ENCODE measurements at places on chromosomes 5 and 9.

GRCh38 chr5:34803974-34804732, 34.8 kb upstream of the TTC23L start:
- no peak for DNase-seq

DNA sequence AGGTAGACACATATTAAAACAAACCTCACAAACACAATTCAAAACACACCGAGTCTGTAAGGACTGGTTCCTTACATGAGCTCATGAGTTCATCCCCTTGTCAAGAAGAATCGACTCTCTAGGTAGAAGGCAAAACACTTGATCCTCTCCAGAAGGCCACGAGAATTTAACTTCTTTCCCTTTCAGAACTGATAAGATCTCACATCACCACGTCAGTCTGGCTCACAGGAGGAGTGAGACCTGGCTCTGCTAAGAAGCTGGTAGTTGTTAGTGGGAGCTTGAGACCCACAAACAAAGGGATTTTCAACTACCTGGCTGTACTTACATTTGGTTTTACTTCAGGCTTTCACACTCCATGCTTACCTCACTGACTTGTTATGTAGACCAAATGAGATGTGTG, 459.2 kb downstream of the ARHGEF28 start:
- DNase-seq: no peak

DNA sequence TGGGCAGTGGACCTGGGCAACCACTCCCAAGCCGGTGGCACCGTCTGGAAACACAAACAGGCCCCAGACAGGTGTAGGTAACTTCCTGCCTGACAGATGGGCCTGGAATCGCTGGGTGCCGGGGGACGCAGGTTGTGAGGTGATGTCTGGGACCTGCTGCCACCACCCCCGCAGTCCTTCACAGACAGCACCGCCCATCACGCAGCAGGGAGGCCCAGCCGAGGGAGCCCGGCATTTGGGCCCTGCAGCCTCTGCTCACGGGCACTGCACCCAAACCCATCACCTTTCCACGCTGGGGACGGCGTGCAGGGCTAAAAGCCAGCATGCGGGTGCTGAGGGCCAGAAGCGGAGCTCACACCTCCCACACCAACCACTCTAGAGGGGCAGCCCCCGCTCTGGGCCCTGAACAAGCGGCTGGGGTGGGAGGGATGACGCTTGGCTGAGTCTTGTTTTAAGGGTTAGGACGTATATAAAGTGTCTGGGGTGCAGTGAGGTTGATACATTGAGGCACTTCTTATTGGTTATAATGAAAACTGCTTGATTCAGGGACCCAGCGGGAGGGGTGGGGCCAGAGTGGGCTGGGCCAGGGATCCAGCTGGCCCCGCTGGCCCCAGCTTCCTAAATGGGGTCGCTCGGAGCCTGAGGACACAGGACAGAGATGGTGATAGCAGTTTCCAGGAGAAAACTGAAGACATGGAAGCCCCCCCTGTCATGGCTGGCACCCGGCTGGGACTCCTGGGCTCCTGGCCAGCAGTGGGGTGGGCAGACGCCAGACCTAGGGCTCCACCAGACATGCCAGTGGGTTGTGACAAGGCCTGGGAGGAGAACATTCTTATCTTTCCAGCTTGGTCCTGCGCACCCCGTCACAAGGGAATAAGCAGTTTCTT, 11.3 kb downstream of the MYMK start:
- no peak for DNase-seq

- no peak for DNase-seq
Measured at GRCh38 chr5:133881576-133882388, 86.6 kb downstream of the C5orf15 start.

DNA sequence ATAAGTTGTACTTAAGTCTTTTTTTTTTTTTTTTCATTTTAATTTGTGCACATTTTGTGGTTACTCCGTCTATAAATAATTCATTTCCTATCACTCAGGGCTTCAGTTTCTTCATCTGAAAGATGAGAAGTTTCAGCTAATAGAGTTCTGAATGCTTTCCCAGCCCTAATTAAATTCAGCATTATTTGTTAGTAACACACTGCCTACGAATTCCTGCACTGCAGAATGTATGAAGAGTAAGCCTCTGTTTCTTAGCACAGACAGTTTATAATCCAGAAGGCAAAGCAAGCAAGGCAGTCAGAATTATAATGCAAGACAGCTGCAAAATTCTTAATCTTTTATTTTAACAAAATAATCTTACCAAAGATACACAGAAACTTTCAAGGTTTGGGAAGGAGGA, 138.0 kb upstream of the GHR start:
- no peak for DNase-seq

DNA sequence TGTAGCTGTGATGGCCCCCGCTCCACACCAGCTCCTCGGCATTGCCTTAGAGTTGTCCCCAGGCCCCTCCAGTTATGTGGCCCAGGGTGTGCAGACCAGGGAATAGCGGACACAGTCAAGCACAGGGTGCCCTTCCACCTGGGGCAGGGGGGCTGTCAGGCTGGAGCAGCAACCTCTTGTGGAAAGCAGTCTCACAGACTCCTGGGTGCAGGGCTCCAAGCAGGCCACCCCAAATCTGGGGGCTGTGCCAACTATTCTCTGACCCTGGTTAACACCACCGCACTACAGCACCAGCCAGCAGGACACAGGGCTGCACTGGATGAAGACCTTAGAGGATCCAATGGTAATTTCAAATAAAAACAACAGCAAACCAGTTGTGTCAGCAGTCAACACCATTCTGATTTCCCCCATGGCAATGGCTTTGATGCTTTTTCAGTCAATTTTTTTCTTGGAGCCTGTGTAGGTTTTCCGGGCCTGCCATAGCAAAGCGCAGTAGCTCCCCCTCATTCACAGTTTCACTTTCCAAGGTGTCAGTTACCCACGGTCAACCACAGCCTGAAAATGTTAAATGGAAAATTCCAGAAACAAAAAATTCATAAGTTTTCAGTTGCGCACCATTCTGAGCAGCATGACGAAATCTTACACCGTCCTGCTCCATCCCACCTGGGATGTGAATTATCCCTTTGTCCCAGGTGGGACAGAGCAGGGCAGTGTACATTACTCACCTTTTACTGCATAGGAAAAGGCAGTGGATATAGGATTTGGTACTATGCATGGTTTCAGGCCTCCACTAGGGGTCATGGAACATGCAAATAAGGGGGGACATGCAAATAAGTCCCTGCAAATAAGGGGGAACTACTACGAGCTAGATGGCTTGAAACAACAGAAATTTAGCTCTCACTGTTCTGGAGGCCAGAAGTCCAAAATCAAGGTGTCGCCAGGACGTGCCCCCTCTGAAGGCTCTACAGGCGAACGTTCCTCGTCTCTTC, 49.0 kb downstream of the C5orf15 start:
- no peak for DNase-seq

DNA sequence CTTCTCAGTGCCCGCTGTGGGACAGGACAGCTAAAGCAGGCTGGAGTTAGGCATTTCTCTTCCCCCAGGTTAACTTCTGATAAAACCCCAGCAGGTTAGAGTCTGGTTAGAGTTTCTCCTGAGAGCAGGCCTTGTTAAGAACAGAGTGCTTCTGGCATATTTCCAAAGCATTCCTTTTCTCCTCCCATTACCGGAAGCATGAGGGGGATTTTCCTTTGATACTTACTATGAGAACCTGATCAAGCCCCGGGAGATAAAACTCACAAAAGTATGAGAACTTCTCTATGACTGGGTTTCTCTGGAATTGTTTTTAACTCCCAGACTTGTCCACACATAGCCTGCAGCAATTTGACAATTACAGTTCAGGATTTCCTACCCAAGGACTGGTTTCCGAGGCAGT, 77.4 kb upstream of the MAST4 start:
- DNase-seq: no peak

DNA sequence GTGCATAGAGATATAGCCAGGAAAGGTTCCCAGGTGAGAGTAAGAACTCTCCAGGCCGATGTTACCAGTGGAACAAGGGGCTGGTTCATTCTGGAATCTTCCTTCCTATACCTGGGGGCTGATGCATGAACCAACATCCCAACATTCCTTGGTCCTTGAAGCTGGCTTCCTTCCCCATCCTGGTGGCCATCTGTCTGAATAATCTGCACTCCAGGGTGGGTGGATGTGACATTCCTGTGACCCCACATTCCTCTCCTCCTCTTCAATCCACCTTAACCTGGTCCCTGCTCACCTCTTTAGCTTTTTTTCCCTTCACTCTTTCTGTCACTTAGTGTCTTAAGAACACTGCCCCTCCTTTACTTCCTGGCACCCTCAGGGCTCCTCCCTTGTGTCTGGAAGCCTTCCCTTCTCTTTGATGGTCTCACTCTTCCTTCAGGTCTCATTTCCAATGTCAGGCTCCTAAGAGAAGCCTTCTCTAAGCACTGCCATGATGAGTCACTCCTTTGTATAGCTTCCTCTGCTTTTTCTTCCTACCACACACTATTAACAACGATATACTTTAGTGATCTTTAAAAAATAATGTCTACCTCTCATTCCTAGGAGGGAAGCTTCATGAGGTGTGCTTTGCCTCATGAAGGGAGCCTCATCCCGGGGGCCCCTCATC, 80.3 kb downstream of the BOD1 start:
- no peak for DNase-seq

DNA sequence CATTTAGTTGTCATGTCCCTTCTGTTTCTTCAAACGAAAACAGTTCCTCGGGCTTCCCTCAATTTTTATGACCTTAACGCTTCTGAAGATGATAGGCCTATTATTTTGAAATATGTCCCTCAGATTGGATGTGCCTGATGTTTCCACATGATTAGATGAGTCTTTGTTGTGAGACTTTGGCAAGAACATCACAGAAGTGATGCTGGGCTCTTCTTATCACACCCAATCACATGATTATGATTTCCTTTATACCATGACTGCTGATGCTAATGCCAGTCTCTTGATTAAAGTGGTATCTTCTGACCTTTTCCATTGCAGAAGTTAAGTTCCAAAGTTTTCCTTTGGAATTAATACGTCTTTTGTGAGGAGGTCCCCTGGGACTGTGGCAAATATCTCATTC, 175.7 kb downstream of the SAXO1 start:
- DNase-seq: no peak

- DNase-seq: no peak
Measured at GRCh38 chr5:54719384-54720283, 202.1 kb downstream of the SNX18 start.

GRCh38 chr5:136155761-136156160, 23.1 kb downstream of the SMAD5 start:
- no peak for DNase-seq

DNA sequence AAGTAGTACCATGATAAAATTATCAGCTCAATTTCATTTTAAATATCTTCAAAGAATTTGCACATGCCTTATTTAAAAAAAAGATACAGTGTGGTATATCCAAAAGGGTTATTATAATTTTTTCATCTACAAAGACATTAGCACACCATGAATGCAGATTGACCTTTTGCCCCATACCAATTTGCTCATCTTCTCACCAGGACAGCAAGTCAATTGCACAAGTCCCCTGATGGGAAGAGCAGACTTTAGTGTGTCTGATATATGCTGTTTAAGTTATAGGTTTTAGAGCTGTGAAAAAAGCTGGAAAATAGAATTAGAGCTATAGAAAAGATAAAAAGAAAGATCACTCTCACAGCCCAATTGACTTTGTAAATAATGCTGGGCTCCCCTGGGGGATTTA, 325.8 kb upstream of the CDH6 start:
- no peak for DNase-seq

DNA sequence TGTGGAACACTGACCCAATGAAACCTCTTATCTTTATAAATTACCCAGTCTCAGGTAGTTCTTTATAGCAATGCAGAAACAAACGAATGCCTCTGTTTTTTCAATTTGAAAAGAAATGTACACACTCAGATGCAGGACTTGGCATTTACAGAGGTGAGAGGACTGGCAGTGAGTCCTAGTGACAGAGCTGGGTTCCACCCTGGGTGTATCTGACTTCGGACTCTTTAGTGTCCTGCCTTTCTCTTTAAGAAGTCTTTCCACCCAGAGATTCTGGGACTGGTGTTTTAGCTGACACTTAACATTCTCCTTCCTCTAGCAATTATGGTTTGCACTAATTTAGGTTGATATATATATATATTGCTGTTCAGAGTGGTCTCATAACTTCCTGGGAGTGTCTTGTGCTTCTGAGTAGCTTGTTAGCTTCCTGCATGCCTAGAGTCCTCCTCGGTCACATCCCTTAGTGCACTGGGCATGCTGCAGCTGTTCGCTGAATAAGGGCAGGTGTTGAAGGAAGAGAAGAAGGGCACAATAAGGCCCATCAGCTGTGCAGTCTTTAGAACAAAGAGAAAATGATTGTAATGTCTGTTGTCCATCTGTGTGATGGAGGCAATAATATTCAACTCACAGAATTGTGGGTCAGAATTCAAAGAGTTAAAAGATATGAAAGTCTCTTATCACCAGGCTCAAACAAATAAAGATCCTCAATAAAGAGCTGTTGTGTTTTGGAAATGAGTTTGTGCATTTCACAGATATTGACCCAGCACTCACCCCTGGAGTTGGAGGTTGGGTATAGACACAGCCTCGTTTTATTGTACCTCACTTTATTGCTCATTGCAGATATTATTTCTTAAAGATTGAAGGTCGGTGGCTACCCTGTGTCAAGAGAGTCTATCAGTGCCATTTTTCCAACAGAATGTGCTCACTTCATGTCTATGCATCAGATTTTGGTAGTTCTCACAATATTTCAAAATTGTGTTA, 187.1 kb downstream of the TRIM32 start:
- DNase-seq: no peak

- no peak for DNase-seq
Measured at GRCh38 chr5:129904102-129904666, at the start of gene CHSY3. Gene CHSY3, plus strand, starts transcription at chr5:129904465.

DNA sequence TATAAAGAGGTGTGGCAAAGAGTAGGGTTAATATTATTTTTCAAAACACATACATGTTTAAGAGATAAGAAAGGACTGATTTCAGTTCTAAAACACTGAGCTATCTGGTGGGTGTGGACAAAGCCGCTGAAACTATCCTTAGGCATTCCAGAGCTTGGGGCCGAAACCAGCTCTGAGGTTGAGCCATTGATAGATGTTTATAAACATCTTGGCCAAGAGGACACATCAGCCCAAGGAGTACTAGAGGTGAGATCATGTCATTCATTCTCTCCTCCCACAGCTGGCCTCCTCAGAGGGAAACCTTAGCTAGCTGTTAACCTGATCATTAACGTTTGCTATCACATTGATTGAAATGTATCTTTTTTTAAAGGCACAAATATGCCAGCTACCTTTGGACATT, 89.9 kb downstream of the NLN start:
- DNase-seq: no peak
